ENCODE measurements at places on chromosomes 4 and X.

DNA sequence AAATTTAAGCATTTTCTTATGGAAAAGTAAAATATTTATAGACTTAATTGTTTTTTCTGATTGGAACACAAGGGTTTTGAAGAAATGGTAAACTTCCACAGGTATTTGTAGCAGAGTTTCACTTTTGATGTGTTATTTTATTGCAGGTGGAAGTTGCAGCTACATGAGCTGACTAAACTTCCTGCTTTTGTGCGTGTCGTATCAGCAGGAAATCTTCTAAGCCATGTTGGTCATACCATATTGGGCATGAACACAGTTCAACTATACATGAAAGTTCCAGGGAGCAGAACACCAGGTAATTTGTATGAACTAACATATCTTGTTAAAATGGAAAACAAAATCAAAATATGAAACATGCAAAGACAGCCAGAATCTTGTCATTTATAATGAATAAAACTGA, 117.4 kb downstream of the DIPK2B start:
- DNase-seq, result no peak

GRCh38 chr4:73609706-73610105, 10.5 kb downstream of the RASSF6 start:
- no peak for DNase-seq

GRCh38 chrX:109777749-109778148, 44.7 kb upstream of the ACSL4 start:
- no peak for DNase-seq

DNA sequence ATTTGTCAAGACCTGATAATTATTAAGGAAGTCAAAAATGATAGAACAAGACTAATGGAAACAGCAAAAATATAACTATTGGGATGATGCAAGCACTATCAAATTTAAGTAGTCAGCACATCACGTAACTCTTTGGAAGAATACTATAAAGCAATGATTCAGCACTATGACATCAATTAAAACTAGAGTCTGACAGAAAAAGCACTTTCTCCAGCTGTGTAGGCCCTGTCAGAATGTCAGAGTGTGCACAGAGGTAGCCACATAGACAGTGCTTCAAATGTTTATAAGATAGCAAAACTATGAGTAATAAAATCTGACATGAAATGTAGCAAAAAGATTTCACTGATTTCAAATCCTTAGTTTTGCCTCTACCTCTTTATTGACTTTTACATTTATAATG, 1226.6 kb upstream of the ADGRL3 start:
- no peak for DNase-seq

- DNase-seq, result no peak
These were observed 244.3 kb downstream of the ARHGAP10 start for GRCh38 chr4:147975933-147976928.
